ENCODE measurements at places on chromosomes 7 and 10. TPM values are rescaled to one million over a fixed set of nuclear protein-coding genes. Genes with fewer than 3 reads are reported as not detected.

Gene PODXL
- 4.0 TPM for total RNA-seq

Gene PDK4
- total RNA-seq, result 1.0 TPM

Gene PPP1R17
- not detected for total RNA-seq

Gene SMKR1
- 0.25 TPM for total RNA-seq

Gene AKR1C3
- 92.2 TPM for total RNA-seq

Gene NXPH1
- total RNA-seq, result not detected

Gene NRG3
- total RNA-seq, result not detected

Gene PON1
- not detected for total RNA-seq

Gene SSC4D
- total RNA-seq, result 1.6 TPM

Gene CLDN12
- 31.2 TPM for total RNA-seq

Gene HOXA4
- 0.88 TPM for total RNA-seq

Gene PDE6C
- total RNA-seq, result not detected

Gene ACSM6
- not detected for total RNA-seq

Gene TRIM50
- total RNA-seq, result not detected

Gene NUDT13
- 1.1 TPM for total RNA-seq

Gene CAV2
- total RNA-seq, result 67.2 TPM

Gene NPFFR1
- total RNA-seq, result not detected

Gene KDM7A
- total RNA-seq, result 0.49 TPM

Gene KIFBP
- 32.0 TPM for total RNA-seq

Gene ZRANB1
- total RNA-seq, result 22.2 TPM

Gene SEPTIN14
- not detected for total RNA-seq

Gene COL17A1
- not detected for total RNA-seq

Gene PIK3CG
- not detected for total RNA-seq

Gene ABI1
- total RNA-seq, result 28.2 TPM

Gene SLC16A12
- total RNA-seq, result 0.08 TPM

Gene MPP7
- 2.2 TPM for total RNA-seq

Gene DIP2C
- total RNA-seq, result 2.3 TPM

Gene ODAD2
- 1.8 TPM for total RNA-seq

Gene CCDC172
- 0.06 TPM for total RNA-seq

Gene HOXA3
- 5.5 TPM for total RNA-seq

Gene GFRA1
- total RNA-seq, result 1.7 TPM

Gene PLAC9
- total RNA-seq, result not detected

Gene MRLN
- total RNA-seq, result not detected

Gene FAM241B
- 3.3 TPM for total RNA-seq

Gene BMPER
- 0.08 TPM for total RNA-seq

Gene CFAP46
- total RNA-seq, result 4.8 TPM

Gene CALHM3
- total RNA-seq, result 0.23 TPM

Gene LBX1
- total RNA-seq, result not detected

Gene FKBP6
- total RNA-seq, result not detected

Gene CYP2C19
- not detected for total RNA-seq

Gene ACTR3C
- not detected for total RNA-seq

Gene CYP3A7
- not detected for total RNA-seq

Gene TMEM178B
- total RNA-seq, result 0.04 TPM

Gene NME8
- not detected for total RNA-seq

Gene GIMAP6
- 0.56 TPM for total RNA-seq

Gene AVPI1
- 26.8 TPM for total RNA-seq

Gene DOCK1
- 28.9 TPM for total RNA-seq

Gene AKR1E2
- not detected for total RNA-seq

Gene LRIT1
- total RNA-seq, result not detected

Gene SYCE1
- total RNA-seq, result not detected

Gene PYROXD2
- total RNA-seq, result 4.2 TPM

Gene SFTPA1
- total RNA-seq, result not detected

Gene PDE1C
- total RNA-seq, result 1.9 TPM

Gene CLCN1
- not detected for total RNA-seq

Gene C10orf53
- not detected for total RNA-seq

Gene TEX47
- not detected for total RNA-seq
